ENCODE measurements at places on chromosomes 11 and 22.
A peak's percentile ranks its signal among the peaks of the same experiment; 100 is the strongest.

- no peak for DNase-seq
These were observed 37.3 kb downstream of the FLI1 start for GRCh38 chr11:128731041-128731663.

DNA sequence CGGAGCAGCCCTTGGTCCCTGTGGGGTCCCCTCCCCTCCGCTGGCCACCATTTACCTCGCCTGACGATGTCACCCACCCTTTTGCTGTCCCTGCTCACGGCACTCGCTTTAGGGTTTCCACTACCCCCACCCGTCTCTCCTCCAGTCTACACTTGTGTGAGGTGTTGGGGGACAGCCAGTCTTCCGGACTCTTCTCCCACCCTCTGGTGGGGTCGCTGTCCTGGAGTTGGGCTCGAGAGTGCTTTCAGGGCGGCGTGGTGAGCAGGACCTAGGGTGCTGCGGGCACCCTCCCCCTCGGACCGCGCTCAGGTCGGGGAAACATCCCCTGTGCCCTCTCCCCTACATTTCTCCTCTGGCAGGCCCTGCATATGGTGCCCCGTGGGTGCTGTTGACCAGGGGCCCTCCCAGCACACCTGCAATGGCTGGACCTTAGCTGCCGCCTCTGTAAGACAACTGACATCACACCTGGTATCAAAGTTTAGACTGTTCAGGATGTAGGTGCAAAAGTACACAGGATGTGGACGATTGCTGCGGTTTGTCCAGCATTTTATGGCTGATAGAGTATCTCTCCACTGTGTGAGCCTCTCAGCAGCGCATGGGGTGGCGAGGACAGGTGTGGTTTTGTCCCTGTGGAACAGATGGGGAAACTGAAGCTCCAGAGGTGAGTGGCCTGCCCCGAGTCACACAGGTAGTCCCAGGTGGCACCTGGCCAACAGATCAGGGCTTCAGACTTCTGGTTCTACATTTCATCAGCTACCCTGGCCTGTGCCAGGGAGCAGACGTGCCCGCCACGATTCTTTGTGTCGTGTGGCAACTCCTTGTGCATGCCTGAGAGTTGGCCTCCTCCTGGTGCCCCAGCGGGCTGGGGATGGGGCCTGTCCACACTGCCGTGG is 1.2 kb downstream of the GRK2 start:
- DNase-seq = peak; percentile 37

GRCh38 chr11:118430956-118431355 is 5.3 kb upstream of the KMT2A start:
- DNase-seq = no peak

GRCh38 chr11:27875831-27876775 is 175.8 kb upstream of the BDNF start:
- DNase-seq = no peak

DNA sequence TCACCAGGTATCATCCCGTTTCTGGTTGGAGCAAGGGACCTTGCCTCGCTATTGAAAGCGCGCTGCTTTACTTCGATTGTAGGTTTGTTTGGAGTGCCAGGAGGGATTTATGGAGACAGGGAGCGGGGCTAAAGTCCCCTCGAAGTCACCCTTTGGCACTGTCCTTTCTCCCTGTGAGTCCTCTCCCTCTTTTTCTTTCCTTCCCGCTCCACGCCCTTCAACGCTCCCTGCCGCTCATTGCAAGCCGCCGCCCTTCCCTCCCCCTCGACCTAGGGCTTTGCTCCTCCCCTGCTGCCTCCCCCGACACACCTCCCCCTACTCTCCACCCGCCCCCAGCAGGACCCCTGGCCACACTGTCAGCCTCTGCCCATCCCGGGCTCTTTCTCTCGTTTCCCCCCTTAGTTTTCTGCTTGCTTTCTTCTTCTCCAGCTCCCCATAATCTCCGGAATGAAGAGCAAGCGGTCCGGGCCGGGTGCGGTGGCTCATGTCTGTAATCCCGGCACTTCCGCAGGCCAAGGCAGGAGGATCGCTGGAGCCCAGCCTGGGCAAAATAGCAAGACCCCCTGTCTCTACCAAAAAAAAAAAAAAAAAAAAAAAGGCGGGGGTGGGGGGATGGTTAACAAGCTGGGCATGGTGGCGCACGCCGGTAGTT is 41.0 kb downstream of the AHNAK start:
- no peak for DNase-seq

GRCh38 chr11:103420593-103420992 is 311.4 kb downstream of the DYNC2H1 start:
- DNase-seq = no peak

- DNase-seq = no peak
These were observed 120.3 kb upstream of the B3GAT1 start for GRCh38 chr11:134532131-134532920.
